ENCODE measurements at places on chromosomes 6 and 20. TPM values are rescaled to one million over a fixed set of nuclear protein-coding genes. Genes with fewer than 3 reads are reported as not detected.

DNA sequence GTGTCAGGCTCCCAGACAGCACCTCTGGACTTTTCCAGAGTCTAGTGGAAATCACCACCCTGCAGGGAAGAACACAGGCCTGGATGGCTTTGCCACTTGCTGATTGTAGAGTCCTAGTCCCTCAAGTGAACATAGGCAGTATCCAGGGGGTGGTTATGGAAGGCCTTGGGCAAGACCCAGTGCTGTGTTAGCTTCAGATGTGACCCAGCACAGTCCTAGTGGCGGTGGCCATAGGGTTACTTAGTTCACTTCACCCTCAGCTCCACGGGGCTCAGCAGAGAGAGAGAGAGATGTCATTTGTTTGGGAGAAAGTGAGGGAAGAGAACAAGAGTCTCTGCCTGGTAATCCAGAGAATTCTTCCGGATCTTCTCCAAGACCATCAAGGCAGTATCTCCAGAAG, 37.3 kb downstream of the RNF146 start:
- no peak for DNase-seq

DNA sequence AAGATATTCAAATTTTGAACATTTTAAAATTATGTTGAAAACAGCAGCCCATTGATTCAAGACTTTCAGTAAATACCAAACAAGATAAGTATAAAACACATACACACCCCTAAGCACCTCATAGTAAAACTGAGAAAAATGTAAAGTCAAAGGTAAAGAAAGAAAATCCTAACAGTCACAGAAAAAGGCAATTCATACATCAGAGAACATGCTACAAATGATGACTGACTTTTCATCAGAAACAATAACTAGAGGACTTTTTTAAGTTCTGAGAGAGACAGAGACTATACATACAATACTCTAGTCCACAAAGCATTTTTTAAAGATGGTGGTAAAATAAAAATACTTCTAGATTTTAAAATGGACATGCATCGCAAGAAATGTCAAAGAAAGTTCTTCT, 111.0 kb downstream of the PFDN4 start:
- no peak for DNase-seq

- DNase-seq = no peak
Observed at GRCh38 chr6:165183071-165183470, 126.3 kb downstream of the C6orf118 start.

DNA sequence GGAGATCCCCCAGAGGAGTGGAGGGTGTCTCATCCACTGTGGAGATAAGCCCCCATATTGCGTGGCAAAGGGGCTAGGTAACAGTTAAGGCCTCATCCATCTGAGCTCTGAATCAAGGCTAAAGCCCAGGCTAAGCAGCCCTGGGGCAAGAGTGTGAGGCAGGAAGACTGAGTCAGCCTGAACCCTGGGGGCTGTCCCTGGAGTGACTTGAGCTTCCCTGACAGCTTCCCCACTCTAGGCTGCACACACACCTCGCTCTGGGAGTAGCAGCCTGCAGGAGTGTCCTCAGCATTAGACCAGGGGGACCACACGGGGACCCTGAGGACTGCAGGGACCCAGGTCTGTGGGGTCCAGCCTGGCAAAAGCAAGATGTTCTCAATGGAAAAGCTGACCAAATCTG, 27.9 kb downstream of the UBD start:
- DNase-seq = no peak

DNA sequence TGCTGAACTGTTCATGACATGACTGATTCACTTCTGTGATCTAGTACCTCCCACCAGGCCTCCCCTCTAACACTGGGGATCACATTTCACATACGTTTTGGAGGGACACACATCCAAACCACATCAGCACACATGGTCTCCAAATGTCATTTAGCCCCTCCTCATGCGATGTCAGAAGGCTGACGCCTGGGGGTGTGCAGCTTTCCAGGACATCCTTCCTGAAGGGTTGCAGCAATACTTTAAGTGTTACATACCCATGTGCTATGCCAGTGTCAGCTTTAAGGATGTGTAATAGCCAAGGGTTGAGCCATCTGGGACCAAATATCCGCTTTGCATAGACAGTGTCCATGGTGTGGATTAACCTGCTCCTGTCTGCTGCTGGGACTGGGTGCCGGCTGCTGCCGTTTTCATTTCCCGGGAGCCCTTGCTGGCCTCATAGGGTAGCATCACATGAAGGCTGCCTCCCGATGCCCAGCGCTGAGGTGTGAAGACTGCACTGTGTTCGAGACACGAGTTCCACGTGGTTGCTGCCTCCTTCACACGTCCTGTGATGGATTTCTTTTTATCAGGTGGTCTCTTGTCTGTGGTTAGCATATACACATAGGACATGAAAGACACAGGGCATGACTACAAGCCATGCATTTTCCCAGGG, 219.0 kb downstream of the THBS2 start:
- DNase-seq = no peak

Gene SMOC2
- total RNA-seq = 13.0 TPM

DNA sequence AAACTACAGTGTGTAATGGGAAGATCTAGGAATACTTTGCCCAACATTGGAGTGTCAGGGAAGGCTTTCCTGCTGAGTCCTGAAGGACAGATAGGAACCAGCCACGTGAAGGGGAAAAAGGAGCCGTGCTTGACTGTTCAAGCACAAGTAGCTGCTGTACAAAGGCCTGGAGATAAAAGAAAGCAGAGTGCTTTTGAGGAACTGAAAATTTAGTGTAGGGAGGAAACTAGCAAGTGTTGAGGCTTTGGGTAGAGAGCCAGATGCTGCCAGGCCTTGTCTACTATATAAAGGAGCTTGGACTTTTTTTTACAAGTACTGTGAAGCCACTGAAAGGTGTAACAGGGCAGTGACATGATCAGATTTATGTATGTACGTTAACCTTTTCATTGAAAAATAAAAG, 39.0 kb downstream of the DSE start:
- no peak for DNase-seq

GRCh38 chr20:63121246-63121645, 94.7 kb downstream of the YTHDF1 start:
- DNase-seq = no peak

GRCh38 chr20:48825566-48825920, 2.3 kb downstream of the PREX1 start:
- DNase-seq = no peak

Gene ADGB
- 0.06 TPM for total RNA-seq

DNA sequence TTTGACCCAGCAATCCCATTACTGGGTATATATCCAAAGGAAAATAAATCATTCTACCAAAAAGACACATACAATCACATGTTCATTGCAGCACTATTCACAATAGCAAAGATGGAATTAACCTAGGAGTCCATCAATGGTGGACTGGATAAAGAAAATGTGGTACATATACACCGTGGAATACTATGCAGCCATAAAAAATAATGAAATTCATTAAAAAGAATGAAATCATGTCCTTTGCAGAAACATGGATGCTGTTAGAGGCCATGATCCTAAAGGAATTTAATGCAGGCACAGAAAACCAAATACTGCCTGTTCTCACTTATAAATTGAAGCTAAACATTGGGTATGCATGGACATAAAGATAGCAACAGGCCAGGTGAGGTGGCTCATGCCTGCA, 61.9 kb upstream of the BMP6 start:
- no peak for DNase-seq

GRCh38 chr6:89145091-89145955, 532 bp upstream of the PM20D2 start:
- no peak for DNase-seq

Gene CLIC1
- total RNA-seq = 430 TPM

DNA sequence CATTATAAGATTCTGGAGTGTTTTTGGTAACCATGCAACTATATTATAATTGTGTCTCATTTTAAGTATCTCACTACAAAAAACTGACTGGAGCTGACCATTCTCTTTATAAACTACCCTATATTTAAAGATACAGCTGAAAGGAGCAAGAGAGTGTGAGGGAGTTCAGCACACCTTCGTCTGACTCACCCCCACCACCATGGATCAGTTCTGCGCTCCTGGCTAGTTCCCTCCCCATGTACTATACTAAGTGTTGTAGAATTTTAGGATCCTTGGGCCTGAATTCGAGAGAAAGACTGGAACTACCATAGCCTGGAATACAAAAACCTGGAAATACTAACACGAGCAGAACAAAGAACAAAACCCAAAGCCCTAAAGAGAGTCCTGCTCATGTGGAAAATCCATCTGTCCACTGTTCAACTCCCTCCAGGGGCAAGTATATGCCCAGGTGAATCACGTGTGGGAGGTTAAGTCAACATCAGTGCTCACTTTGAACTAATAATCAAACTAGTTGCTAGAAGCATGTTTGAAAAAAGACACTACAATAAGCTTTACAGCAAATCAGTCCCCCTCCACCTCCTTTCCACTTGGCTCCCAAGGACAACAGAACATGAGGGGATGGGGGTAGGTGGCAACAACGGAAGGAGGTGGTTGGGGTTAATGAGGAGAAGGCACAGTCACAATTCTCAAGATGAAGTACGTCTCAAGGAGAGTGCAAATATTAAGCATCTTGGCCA, 46.8 kb downstream of the ELOVL5 start:
- DNase-seq = no peak

- no peak for DNase-seq
Observed at GRCh38 chr6:44788387-44788981, 401.0 kb downstream of the CDC5L start.

- DNase-seq = no peak
Observed at GRCh38 chr6:44300292-44300823, 12.8 kb downstream of the AARS2 start.

Gene BPIFB2
- not detected for total RNA-seq

GRCh38 chr20:15113144-15113773, 775.8 kb upstream of the FLRT3 start:
- no peak for DNase-seq

Gene OR2B2
- not detected for total RNA-seq

Gene SLC22A7
- total RNA-seq = not detected

DNA sequence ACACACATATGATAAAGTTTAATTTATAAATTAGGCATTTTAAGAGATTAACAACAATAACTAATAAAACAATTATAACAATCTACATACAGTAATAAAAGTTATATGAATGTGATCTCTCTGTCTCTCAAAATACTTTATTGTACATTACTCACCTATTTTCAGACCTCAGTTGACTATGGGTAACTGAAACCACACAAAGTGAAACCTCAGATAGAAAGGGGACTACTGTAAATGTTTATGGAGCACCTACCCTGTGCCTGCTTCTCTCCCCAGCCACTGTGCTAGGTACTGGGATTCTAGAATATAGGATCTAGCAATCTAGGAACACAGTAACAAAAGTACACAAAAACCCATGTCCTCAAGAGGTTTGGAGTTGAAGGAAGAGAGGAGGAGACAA, 63.4 kb upstream of the BTN3A2 start:
- DNase-seq = no peak

DNA sequence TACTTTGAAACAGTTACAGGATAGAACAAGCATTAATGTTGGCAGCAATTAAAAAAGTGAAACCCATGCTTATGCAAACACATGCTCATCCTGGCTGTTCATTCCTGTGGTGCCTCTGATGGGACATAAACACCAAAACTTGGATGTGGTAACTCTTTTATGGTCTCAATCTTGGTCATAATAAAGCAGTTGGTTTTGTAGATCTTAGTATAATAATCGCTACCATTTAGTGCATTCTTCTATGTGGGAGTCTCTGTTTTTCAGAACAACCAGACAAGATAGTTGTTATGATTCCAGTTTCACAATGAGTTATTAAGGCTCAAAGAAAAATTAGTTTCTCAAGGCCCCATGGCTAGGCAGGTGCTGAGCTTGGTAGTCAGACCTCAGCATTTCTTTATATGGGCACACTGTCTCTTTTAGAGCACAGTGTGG, 184.0 kb downstream of the UTRN start:
- DNase-seq = no peak

GRCh38 chr6:168381726-168382458, 59.1 kb upstream of the SMOC2 start:
- DNase-seq = no peak

Gene SLCO4A1
- total RNA-seq = 107 TPM

GRCh38 chr20:19648024-19648423, 110.0 kb upstream of the RIN2 start:
- DNase-seq = no peak

GRCh38 chr6:30793521-30794194, 49.3 kb upstream of the IER3 start:
- no peak for DNase-seq

DNA sequence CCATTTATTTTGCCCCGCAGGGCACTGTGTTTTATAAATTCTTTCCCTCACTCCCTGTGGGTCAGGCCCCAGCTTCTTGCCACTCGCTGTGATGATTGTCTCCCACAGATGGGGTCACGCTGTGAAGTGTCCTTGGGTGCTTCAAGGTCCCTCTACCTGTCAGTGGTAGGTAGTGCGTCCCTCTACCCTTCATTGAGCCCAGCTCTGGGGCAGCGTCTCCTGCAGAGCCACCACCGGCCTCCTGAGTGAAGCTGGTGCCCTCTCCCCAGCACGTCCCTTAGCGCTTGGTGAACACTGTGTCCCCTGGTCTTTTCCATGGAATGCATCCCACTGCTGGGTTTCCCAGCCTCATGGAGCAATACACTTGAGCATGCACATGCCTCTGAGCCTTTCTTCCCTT, 108.2 kb downstream of the NRN1 start:
- no peak for DNase-seq

- DNase-seq = no peak
Observed at GRCh38 chr6:162364488-162364887, 363.1 kb downstream of the PRKN start.

DNA sequence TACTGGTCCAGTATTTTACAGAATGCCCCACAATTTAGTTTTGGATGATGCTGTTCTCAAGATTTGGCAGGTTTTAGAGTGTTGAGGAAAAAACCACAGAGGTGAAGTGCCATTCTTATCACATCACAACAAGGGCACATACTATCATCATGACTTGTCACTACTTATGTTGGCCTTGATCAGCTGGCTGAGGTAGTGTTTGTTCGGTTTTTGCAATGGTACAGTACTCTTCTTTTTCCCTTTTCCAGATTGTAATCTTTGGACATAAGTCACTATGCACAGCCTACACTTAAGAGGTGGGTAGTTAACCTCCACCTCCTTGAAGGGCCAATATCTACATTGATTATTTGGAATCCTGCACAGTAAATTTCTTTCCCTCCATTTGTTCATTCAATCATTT, 8.8 kb downstream of the TENT5A start:
- DNase-seq = no peak

Gene GMPR
- total RNA-seq = 26.7 TPM

Gene DDX43
- 0.93 TPM for total RNA-seq

- DNase-seq = no peak
Observed at GRCh38 chr6:136923116-136923953, 1.2 kb downstream of the SLC35D3 start.

Gene BCAS1
- total RNA-seq = 1.8 TPM

- peak; percentile 91 for DNase-seq
Observed at GRCh38 chr6:38567436-38567835, 72.3 kb downstream of the BTBD9 start.
